Activated naive CD4-positive, alpha-beta T cell treated with anti-CD3 and anti-CD28 coated beads, Interleukin-2, amount 50 U/mL, for 72 hours (primary cell): ENCODE measurements at places on chromosomes 5 and 9. TPM values are rescaled to one million over a fixed set of nuclear protein-coding genes. Genes with fewer than 3 reads are reported as not detected.

Gene NR5A1
- not detected for total RNA-seq

Gene SLC36A2
- not detected for total RNA-seq

Gene GPX8
- not detected for total RNA-seq

DNA sequence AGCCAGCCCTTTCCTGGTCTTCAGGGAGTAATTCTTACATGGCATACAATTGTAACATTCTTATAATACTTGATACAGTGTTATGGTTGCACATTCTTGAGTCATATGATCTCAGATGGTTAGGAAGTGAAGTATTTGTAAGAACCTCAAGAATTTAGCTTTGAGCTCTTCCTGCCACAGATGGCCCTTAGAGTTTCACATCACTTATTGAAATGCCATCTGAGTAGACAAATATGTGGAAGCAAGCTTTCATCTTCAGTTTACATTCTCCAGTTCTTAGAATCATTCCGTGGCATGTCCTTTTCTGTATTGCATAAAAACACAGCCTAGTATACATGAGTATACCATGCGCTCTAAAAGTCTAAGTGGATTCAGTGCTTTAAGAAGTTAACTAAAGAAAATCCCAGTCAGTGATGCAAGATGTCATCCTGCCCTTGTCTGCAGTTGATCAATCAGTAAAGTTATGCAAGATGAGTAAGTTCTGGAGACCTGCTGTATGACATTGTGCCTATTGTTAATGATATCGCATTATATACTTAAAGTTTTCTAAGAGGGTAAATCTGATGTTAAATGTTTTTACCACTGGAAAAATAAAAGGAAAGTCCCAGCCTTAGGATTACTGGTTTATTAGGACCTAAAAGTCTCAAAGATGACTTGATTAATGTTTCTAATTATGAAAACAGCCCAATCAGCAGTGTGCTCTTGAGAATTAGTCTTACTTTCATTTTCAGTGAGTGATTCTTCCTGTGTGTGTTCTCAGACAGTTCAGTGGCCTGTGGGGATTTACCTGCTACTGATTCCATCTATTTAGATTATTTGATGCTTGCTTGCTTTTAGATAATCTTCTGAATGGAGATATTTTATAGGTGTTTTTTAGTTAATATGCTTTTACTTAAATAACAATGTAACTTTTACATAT is 29.4 kb downstream of the RHOBTB3 start:
- no peak for DNase-seq

DNA sequence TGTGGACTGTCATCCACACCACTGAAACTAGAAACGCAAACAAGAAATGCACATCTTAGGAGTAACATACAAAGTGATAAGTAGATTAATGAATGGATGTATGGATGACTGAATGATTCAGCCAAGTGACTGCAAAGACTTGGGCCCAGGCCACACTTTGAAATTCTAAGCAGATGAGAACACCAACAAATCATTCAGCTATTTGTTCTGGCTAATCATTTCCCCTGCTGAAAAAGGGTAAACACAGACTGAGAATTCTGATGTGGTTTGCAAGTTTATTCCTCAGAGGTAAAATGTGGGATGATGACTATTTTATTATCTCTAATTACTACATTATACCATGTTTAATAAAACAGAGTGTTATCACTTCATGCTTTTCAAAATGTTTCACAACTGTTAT is 163.2 kb upstream of the ADAMTS16 start:
- no peak for DNase-seq

- no peak for DNase-seq
Observed at GRCh38 chr5:106106384-106106783, 1564.4 kb downstream of the EFNA5 start.

- DNase-seq, result no peak
Observed at GRCh38 chr5:98768160-98768959, 5.1 kb upstream of the RGMB start.

- no peak for DNase-seq
Observed at GRCh38 chr5:32190095-32190494, 16.0 kb upstream of the GOLPH3 start.

DNA sequence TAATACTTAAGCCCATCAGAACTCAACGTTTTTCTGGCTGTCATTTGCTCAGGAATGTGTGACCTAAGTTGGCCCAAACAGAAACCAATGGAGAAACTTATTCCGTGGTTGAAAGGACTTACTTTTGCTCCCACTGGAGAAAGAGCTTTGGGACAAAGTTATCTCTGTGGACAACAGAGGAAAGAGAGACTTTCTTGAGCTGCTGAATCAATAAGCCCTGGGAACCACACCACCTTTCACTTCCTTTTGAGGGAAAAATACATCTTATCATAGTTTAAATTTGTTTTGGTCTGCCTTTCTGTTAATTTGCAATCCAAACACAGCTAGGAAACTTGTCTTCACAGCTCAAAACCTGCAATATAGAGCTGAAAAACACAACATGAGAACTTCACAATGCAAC is 62.8 kb upstream of the VCAN start:
- DNase-seq, result no peak

DNA sequence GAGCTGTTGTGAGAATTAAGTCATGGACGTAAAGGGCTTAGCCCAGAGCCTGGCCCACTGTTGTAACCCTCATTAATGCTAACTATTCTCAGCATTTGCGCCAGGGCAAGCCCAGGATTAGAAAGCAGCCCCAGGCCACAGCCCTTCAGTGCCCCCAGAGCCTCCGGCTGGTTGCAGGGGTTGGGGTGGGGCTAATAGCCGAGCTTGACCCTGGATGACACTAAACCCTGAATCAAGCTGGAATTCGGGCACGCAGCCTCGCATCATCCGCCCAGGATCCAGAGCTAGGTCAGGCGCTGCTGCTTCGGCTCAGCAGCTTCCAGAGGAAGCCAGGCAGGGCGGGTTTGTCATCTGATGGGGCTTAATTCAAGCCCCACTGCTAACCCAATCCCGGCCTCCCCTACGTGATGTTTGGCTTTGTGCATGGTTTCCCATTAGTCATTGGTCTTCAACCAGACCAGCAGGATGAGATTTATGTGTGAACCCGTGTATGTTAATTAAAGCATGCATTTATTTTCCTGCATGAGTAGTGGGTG is 1.2 kb upstream of the MEGF9 start:
- no peak for DNase-seq
